GM23248 (cell line): ENCODE measurements at places on chromosomes 2 and 18. TPM values are rescaled to one million over a fixed set of nuclear protein-coding genes. Genes with fewer than 3 reads are reported as not detected.

Gene ABCG8
- not detected in 2 replicates for total RNA-seq

- no peaks in the 10 kb centered on the region for H3K36me3 ChIP-seq
- no peak overlapping the region for H3K27ac ChIP-seq
- no peaks in the 10 kb centered on the region for H3K4me1 ChIP-seq
- no peaks in the 10 kb centered on the region for H3K27me3 ChIP-seq
Observed at GRCh38 chr2:147468349-147468748, 376.5 kb upstream of the ACVR2A start.

- H3K27ac ChIP-seq, result no peak overlapping the region
- H3K27me3 ChIP-seq, result no peaks in the 10 kb centered on the region
- peak; percentile 23 for DNase-seq
- no peaks in the 10 kb centered on the region for H3K36me3 ChIP-seq
Observed at GRCh38 chr2:29878898-29879297, 42.5 kb downstream of the ALK start.

DNA sequence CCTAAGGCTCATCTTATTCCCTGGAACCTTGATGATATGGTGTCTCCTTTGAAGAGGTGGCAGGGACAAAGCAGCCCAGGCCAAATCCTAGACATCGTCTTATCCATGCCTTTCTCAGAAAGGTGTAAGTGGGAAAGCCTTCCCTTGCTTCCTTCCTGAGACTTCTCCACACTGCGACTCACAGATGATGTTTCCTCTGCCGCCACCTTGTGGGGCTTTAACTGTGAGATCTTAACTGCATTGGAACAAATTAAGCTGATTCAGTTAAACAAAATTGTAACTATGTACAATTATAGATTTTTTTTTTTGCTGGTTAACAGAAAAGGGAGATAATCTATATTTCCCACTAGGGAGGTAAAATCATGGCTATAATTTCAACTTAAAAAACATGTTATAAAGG lies 10.0 kb upstream of the GCA start:
- no peaks in the 10 kb centered on the region for H3K36me3 ChIP-seq
- H3K27ac ChIP-seq, result no peak overlapping the region
- no peak overlapping the region for H3K4me3 ChIP-seq
- H3K4me1 ChIP-seq, result no peaks in the 10 kb centered on the region
- no peaks in the 10 kb centered on the region for H3K27me3 ChIP-seq

DNA sequence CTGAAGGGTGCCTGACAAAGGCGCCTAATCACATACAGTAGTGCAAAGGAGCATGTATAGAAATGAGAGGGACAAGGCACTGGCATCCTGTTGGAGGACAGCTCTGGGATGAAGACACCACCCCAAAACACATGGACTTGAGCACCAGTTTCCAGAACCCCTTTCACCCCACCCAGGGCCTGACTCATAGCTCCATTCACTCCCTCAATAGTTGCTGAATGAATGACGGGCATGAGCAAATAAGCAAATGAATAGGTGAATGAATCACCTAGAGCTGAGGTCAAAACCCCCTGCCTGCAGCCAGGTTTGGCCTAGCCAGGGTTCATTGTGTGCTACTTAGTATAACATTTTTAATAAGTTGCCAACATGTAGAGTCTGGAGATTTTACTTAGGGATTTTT lies 66.3 kb downstream of the NRP2 start:
- H3K4me3 ChIP-seq, result no peak overlapping the region
- no peaks in the 10 kb centered on the region for H3K4me1 ChIP-seq
- H3K27ac ChIP-seq, result no peak overlapping the region
- no peaks in the 10 kb centered on the region for H3K27me3 ChIP-seq

DNA sequence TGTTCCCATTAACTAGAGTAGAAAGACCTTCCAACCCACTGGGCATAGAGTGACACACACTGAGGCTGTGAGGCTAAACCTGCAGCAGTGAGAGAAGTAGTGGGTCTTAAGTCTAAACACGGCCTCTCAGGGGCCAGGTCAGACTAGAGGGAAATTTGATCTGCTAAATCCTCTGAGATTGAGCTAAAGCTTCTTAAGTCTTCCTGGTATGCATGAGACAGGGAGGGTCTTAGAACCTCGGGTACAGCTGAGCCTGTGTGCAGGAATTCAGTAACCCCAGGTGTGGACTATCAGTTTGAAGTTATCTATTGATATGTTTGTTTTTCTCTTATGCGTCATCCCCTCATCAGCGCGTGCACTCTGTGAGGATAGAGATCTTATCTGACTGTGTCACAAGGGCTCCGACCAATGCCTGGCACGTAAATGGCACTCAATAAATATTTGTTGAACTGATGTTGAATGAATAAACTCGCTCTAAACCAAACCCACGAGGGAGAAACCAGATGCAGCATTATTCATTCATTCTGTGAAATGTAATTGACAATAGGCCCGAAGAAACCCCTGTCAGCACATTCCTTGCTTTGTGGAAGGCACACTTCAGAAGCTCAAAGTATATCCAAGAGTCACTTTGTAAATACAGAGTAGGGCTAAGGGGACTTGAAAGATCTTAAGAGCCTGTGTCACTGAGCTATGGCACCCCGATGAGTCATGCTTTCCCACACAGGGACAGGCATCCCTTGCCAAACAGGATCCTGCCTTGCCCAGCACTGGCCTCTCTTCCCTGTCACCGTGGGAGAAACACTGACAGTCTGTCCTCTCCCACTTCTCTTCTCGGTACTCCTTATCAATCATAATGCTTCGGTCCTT lies 21.7 kb upstream of the RAB10 start:
- H3K36me3 ChIP-seq, result no peaks in the 10 kb centered on the region
- peak; percentile 66 for DNase-seq
- H3K27me3 ChIP-seq, result no peaks in the 10 kb centered on the region
- H3K27ac ChIP-seq, result no peak overlapping the region
- no peak overlapping the region for H3K4me3 ChIP-seq

Gene SP3
- total RNA-seq, result 78.8 and 88.5 TPM in 2 replicates
